Stimulated activated CD4-positive, alpha-beta T cell treated with anti-CD3 and anti-CD28 coated beads, Interleukin-2, amount 100 ng/mL, for 4 hours (primary cell): ENCODE measurements at places on chromosomes 2 and 18.

DNA sequence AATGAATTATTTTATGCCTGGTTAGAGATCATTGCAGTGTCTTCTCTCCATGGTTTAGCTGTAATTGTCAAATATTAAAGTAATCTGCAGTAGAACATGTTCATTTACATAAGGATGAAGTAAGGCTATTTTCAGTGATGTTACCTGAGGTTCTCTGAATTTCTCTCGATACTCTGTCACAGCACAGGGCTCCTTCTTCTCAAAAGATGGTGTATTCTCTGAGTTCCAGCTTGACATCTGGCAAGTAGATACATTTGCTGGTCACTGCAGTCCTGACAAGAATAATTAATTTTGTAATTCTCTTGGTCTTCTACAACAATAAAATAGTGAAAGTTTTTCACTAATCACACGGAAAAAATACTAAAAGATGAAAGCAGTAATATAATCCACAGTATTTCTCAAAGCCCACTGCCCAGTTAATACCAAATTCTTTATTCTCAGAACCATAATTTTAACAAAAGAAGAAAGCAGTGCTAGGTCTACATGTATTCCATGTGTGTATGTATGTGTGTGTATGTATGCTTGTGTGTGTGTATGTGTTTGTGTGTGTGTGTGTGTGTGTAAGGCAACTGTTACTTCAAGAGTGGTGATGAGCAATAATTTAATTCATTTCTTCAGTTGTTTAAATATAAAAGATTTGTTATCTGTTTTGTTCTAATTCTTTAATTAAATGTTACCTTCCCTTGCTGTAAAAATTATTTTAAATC is 1165.5 kb upstream of the SLC39A10 start:
- DNase-seq: no peak

- no peak for DNase-seq
Measured at GRCh38 chr2:130726614-130727180, 2.2 kb upstream of the GPR148 start.

DNA sequence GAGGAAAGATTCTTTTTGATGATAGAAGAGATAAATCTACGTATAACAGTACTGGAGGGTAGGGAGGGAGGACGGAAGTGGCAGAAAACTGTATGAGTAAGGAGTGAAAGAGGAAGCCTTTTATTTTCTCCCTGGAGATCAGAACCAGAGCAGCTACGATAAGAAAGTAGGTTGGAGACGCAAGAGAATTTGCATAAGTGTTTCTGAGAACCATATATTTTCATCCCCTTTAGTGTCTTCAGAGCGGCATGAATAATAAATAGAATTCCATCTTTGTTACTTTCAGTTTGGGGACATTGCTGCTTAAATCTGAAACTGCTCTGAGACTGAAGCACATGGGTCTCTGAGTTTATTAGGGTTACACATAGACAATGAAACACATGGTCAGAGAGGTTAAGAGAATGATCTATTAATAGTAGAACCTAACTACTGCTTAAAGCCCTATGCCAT is 230.2 kb upstream of the TNP1 start:
- no peak for DNase-seq

DNA sequence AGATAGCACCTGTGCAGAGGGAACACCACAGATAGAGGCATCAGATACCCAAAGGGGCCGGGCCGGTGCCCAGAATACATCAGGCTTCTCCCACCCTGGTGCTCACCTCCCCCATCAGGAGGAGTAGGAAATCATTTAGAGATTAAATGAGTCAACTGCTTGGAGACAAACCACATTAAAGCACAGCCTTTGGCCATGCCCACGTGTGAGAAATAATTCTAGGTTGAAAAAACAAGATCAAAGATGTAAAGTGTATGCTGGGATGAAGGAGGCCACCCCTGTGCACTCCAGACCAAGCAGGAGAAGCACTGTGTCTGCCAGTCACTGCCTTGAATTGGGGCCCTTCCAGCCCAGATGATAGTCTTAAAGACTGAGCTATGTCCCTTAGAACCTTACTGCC is 152.8 kb upstream of the ACAA2 start:
- no peak for DNase-seq
